ENCODE measurements at places on chromosomes 3 and 15.
A peak's percentile ranks its signal among the peaks of the same experiment; 100 is the strongest.

- DNase-seq, result no peak
These were observed 102.5 kb downstream of the MESD start for GRCh38 chr15:80887148-80887547.

DNA sequence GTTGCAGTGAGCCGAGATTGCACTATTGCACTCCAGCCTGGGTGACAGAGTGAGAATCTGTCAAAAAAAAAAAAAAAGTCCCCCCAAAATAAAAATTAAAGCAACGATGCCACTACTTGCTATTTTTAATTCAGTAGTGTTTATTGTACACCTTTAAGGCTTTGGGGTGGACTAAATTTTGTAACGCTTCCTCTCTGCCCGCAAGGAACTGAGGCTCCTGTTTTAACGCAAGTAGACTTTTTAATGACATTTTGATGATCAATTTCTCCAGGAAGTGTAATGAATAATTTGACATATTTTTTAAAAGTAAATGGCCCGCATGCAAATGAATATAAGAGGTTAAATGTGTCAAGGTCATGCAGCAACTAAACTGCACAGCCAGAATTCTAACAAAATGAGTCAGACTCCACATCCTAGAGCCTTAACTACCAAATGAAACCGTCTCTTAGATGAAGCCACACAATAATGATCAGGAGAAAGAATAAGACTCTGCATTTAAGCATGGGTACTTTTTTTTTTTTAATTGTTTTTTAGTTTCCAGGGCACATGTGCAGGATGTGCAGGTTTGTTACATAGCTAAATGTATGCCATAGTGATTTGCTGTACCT, 96.8 kb upstream of the LMOD3 start:
- no peak for DNase-seq

DNA sequence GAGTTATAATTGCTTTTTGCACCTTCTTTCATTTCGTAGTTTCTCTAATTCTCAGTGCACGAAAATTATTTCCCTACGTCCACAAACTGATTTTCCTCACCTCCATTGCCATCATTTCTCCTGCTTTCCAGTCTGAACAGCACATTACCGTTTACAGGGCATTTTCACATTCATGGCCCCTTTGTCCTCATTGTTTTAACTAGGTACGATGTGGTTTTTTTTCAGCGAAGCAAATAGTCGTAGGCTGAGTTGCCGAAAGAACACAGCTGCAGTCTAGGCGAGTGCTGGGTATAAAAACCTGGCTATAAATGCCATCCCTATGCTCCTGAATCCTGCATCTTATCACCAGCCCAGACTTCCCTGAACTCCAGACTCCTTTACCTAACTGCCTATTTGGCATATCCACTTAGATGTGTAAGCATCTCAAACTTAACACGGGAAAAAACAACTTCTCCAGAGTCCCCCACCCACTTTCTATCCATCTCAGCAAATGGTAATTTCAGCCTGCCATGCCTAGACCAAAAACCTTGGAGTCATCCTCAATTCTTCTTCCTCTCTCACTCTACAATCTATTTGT, 691 bp upstream of the FSIP1 start:
- peak; percentile 9 for DNase-seq

- no peak for DNase-seq
These were observed 253.8 kb downstream of the TLE3 start for GRCh38 chr15:69843900-69844304.

DNA sequence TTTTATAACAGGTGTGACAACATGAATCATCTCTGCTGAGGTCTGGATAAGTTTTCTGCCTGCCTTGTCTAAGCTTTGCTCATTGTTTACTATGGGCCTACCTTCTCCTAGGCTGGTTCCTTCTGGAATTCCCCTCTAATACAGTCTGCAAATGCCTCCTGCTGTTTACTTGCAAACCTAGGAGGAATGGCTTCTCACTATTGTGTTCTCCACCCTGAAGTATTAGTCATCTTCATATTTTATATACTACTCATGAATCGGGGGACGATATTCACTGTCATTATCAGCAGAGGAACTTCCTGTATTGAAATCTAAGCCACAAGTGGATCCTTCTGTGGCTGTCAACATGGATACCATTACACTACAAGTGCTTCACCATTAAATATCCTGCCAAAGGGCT, 154.8 kb downstream of the PLCL2 start:
- no peak for DNase-seq

GRCh38 chr3:15064299-15064834, 748 bp downstream of the MRPS25 start:
- DNase-seq, result peak; percentile 8

DNA sequence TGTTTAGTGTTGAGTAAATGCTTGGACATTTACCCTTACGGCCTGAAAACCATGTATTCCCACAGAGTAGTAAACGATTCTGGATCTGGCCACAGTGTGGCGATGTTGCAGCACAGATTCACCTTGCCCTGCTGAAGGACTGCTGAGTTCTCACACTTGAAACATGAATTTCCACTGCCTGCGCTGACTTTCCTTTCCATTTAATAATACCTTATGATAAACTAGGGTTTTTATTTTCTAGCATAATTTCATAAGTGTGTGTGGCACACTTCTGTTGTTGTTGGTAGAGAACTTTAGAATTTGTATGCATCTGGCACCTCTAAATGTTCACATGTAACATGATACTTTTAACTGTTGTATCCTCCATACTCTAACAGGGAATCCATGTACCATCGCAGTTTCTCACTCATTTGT, 53.9 kb downstream of the C3orf38 start:
- DNase-seq, result peak; percentile 9

- DNase-seq, result no peak
These were observed 116.9 kb downstream of the GSK3B start for GRCh38 chr3:119977353-119977752.

- no peak for DNase-seq
These were observed 129.6 kb downstream of the GADL1 start for GRCh38 chr3:30764891-30765290.

DNA sequence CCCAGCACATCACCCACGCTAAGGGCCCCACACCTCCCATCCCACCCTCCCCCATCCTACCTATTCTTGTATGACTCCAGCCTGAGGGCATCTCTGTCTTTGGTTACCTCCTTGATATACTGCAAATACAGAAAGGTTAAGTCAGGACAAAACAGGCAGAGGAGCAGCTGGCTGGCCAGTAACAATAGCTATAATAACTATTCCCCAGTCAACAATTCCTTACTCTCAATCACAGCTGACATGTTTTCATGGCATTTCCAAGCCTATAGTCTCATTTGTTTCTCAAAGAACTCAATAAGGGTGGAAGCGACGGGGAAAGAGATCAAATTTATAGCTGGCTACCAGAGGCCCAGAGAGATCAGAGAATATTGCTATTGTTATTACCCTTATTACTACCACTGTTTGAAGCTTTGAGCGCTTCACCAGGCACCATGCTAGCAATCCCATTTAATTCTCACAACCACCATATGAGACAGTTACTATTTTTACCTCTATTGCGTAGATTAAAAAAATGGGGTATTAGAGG, 93.0 kb upstream of the C2CD4B start:
- DNase-seq, result no peak

- DNase-seq, result no peak
These were observed 47.0 kb downstream of the LRRFIP2 start for GRCh38 chr3:37127340-37127739.

DNA sequence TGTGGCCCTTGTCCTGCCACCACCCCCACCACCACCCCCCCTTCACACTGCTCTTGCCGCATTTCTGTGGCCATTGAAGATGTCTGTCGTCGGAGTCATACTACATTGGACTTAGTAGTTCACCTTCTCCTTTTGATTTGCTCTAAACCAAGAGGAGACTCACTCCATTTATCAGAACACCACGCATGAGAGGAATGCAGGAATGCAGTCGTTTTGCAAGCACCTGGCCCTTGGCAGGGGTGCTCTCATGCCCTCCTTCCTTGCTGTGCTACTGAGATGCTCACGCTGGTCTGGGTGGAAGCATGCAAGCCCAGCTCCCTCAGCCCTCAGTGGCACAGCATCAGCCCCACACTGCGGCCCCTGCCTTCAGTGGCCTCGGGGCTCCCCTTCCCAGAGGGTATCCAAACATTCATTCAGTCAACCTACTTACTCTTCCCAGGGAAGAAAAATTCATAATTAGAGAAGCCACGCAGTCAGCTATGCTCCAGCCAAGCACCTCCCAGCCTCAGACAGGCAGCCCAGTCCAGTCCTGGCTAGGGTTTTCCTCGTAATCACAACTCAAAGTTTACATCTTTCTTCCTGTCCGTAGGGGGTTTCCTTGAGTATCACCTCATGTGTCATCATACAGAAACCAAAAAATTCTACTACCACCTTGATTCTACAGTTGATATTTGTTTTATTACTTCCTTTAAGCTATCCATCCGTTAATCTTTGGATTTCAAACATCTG, 520.0 kb downstream of the GABRG3 start:
- DNase-seq, result no peak

DNA sequence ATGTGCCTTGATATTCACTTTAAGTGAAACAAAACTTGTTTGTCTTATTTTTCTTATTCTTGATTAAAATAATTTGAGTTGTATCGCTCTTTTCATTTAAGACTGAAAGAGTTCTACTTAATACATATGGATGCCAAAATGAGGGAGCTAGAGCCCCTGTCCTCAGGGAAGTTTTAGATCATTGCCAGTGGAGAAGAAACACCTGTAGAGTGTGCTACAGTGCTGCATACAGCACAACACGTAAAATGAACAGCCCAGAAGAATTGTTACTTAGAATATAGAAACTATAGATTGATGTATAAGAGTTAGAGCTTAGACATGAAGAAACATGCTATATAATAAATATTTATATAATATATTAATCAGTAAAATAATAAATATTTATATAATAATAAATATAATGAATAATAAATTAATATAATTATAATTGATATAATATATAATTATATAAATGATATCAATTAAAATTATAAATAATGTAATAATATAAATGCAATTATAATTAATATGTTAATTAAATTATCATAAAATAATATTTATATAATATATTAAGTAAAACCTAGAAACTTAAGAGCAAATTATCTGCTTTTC, 1234.7 kb downstream of the ROBO2 start:
- no peak for DNase-seq

GRCh38 chr3:160210341-160210740, 14.9 kb upstream of the C3orf80 start:
- DNase-seq, result no peak

GRCh38 chr3:195048059-195048905, 222.7 kb downstream of the XXYLT1 start:
- DNase-seq, result no peak

- DNase-seq, result no peak
These were observed 47.0 kb downstream of the MYO9A start for GRCh38 chr15:72070817-72071447.

GRCh38 chr3:109137761-109138160, 1.2 kb downstream of the C3orf85 start:
- DNase-seq, result no peak

DNA sequence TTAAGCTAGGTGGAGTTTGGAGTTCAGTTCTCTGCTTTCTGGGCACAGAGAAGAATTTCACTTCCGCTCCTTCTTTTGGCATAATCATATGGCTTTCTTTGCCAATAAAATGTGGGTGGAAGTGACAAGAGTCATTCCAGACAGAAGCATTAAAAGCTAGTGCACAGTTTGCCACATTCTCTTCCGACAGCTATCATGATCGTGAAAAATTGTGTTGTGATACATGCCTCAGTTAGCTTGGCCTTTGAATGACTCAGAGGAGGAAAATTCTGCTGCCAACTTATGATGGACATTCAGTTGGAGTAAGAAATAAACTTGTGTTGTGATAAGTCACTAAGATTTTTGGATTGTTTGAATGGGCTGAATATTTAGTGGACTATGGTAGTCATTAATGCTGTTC, 291.7 kb upstream of the SATB1 start:
- no peak for DNase-seq

DNA sequence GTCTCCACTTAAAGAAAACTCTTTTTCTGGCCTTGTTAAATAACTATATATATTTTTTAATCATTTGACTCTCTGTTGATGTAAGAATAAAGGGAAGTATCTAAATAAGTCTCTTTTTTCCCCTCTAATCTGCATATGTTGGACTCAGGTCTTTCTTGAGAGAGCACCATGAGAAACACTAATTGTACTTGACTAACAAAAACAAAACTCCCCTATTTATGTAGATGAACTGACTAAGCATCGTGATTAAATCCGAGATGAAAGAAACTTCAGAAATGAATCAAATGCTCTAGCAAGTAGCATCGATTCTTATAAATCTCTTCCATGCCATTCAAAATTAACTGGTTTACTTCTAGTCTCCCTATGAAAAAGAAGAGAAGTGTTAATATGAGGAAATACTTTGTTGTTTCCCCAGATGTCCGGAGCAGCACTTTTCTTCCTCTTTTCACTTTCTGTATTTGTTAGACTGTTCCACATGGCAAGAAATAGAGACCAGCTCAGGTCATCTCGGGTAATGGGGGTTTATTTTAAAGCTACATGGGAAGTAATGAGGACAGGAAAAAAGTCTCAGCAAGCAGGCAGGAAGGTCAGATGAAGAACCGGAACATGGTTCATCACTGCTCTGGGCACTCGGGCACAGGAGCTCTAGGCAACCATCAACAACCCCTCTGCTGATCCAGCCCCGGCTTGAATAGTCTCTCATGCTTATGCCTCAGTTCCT, 288.3 kb downstream of the CNTN6 start:
- DNase-seq, result no peak
